ENCODE measurements at places on chromosomes 12 and 14. TPM values are rescaled to one million over a fixed set of nuclear protein-coding genes. Genes with fewer than 3 reads are reported as not detected.

- no peak for DNase-seq
Observed at GRCh38 chr12:27107986-27108385, 25.6 kb upstream of the C12orf71 start.

DNA sequence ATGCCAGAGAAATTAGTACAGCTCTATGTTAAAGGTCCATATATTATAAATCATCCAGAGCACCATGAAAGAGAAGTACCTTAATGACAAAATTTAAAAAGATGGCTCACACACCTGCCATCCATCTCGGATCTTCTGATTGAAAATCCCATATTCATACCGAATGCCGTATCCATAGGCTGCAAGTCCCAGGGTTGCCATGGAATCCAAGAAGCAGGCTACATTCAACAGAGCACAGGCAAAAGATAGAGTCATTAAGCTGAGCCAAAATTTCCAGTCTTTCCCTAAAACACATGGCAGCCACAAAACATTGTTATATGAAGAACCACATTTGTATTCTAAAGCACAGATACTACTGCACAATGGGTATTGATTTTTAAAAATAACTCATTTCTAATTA is 12.7 kb downstream of the PYGL start:
- DNase-seq, result no peak

DNA sequence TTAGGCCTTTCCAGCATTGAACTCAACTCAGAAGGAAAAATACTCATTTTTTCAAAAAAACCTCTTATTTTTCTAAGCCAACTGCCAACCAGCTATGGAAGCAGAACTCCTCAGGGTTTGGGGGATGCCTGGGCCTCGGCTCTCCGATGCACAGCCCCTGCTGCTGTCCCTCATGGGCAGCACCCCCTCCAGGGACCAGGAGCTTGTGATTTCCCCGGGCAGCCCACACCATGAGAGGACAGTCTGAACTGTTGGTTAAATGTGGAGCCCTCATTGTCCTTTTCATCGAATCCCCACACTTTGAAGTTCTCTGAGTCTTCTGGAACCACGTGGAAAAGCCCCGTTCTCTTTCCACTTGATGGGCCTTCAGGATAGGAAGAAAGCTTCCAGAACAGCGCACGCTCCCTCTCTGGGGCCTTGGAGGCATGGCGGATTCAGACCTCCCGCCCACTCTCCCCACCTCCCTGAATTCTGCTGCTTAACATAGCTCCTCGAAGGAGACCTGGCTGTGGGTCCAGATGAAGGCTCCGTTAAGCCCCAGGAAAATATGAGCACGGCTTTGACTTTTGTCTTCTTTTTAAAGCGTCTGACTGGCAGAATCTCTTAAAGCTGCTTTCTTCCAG is 156.6 kb downstream of the CALM1 start:
- no peak for DNase-seq

ARMH4 gene
- total RNA-seq, result under 0.01 TPM

STAC3 gene
- 0.26 TPM for total RNA-seq

- DNase-seq, result no peak
Observed at GRCh38 chr12:6158749-6159148, 34.3 kb upstream of the VWF start.

All from bronchial epithelial cell (primary cell).